ENCODE measurements at places on chromosomes 5 and 9.

DNA sequence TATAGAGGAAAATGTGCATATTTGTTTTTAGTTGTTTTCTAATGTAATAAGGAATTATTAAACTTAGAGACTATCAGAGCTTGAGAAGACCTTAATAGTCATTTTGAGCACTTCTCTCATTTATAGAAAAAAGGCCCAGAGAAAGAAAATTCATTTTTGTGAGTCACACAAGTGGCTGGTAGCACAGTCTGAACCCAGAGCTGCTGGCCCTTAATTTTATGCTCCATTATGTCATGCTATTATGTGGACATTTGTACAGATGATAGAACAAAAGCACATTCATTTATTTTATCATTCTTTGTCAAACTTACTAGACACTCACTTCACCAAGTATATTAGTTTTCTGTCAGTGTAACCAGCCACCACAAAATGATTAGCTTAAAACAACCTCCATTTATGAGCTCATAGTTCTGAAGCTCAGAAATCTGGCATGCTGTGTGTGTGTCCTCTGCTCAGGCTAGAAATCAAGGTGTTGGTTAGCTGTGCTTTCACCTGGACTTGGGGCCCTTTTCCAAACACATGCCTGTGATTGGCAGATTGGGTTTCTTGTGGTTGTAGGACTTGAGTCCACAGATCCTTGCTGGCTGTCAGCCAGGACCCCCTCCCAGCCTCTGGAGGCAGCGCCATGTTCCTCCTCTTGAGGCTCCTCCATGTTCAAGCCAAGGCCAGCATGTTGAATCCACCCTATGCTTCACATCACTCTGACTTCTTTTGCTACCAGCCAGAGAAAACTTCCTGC is 188.9 kb downstream of the ARHGAP26 start:
- DNase-seq = no peak

- no peak for DNase-seq
Observed at GRCh38 chr5:136309932-136310598, 55.3 kb downstream of the TRPC7 start.

- no peak for DNase-seq
Observed at GRCh38 chr9:4638968-4639367, 23.1 kb upstream of the PLPP6 start.

DNA sequence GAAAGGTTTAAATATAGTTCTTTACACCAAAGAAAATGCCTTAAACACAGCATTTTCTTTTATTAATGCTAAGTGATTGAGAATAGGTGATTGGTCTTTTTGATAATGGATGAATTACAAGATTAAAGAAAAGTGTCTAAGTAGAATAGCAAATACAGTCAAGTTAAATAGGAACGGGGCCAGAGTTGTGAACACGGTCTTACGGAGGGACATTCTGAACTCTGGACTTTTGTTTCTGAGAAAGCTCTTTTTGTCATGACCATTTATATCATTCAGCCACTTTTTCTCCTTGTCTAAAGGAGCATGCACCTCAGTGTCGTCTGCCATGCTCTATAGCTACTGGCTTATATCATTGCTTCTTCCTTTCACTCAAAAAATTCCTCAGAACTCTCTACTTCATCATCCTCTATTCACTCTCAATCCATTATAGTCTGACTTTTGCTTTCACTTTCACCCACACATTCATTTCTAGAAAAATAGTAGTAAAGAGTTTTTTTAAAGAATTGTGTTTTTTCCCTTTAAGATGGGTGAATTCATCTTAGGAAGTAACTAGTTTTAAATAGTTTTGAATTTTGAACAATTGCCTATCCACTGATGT is 263.0 kb upstream of the FBXL7 start:
- no peak for DNase-seq

DNA sequence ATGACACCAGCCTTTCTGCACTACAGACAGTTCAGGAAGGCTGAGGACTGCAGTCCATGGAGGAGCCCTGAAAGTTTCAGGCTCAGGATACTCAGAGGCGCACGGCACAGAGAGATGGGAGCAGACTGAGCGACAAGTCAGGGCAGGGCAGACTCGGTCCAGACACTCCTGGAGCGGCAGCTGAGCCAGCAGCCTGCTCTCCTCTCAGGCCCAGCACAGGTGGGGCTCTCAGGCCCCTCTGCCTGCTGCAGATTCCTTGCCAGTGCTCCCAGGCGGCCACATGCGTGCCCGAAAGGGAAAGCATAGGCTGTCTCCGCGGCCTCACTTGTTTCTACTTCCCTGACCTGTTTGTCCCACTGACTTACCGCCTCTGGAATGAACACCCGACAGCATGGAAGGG is 228.3 kb downstream of the IRX2 start:
- DNase-seq = no peak

DNA sequence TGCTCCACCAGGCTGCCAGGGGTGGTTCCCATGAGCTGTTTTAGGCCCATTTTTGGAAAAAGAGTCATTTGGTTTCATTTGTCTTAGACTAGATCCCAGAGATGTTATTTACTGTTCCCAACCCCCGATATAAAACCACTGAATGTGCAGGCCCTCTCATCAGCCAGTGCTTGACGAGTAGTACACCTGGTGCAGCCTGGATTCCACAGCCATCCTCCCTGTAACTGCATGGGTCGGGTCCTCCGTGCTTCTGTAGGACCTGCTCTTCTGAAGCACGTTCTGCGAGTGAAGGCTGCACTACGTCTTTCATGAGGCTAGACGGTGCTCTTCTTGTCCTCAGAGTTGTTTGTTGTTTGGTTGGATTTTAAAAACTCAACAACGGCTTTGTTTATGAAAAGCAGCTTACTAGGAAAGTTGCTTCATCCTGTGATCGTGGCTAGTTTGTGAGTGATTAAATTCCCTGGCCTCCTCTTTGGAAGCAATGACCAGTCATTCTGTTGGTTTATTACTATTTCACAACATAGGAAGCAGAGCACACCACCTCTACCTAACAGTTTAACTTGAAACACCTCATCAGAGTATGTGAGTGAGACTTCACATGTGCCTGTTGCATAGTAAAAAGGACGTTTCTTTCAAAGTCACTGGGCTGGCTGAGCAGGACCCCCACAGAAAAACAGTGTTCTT is 135.2 kb downstream of the AOPEP start:
- DNase-seq = no peak

DNA sequence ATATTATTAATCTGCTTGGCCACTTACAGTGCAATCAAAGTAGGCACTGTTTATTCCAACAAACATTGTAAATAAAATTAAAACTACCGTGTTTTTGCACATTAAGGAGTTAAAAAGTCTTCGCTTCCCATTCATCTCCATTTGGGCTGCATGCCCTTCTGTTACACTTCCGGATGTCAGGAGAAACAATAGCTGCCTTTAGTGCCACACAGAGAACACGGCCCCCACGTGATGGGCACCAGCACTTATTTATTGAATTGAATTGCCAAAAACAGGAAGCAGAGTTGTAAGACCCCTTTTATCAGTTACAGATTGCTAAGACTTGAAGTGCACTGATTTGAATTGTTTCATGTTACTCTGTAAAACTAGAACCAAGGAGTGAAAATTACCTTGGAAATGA is 80.4 kb downstream of the LHFPL2 start:
- no peak for DNase-seq

All from LNCaP clone FGC (cell line).